Neural progenitor cell (in vitro differentiated cells): ENCODE measurements at places on chromosomes 4 and X. TPM values are rescaled to one million over a fixed set of nuclear protein-coding genes. Genes with fewer than 3 reads are reported as not detected.

DNA sequence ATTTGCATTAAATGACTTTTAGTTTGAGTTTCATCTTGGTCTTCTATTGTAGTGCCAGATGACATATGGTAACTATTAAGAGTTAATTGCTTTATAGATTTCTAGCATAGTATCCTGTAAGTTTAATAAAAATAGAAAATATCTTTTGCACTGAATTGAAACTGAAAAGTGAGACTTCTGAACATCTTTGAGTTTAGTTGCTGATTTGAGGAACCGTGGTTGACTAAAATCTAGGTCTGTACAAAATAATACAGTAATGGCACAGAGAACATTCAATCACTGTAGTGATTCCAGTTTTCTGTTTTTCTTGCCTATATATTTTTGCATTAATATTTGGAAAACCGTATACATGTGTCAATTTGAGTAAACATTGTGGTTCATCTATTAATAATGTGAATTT, 60.7 kb downstream of the SPATA4 start:
- no peak overlapping the region for H3K4me3 ChIP-seq
- no peaks in the 10 kb centered on the region for H3K4me1 ChIP-seq
- H3K27me3 ChIP-seq: no peaks in the 10 kb centered on the region
- no peak for DNase-seq
- H3K36me3 ChIP-seq: no peaks in the 10 kb centered on the region

GRCh38 chrX:148441387-148441786, 59.0 kb upstream of the AFF2 start:
- no peaks in the 10 kb centered on the region for H3K36me3 ChIP-seq
- peak; percentile 15 for DNase-seq
- no peaks in the 10 kb centered on the region for H3K27me3 ChIP-seq

DNA sequence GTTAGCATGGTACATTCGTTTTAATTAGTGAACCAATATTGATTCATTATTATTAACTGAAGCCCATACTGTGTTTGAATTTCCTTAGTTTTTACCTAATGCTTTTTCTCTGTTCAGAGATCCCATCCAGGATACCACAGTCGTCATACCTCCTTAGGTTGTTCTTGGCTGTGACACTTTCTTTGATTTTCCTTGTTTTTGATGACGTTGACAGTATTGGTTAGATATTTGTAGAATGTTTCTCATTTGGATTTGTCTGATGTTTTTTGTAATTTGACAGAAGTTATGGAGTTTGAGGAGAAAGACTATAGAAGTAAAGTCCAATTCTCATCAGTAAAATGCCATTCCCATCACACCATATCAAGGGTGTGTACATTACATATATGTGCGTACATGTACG, 16.2 kb upstream of the RAP2C start:
- H3K36me3 ChIP-seq: no peaks in the 10 kb centered on the region
- no peaks in the 10 kb centered on the region for H3K27me3 ChIP-seq
- no peaks in the 10 kb centered on the region for H3K4me1 ChIP-seq
- no peak overlapping the region for H3K27ac ChIP-seq
- H3K4me3 ChIP-seq: no peak overlapping the region

Gene APELA
- total RNA-seq: 10.9 and 15.0 TPM in 2 replicates

GRCh38 chr4:18529482-18529881, 507.9 kb upstream of the LCORL start:
- no peak for DNase-seq
- H3K4me1 ChIP-seq: no peaks in the 10 kb centered on the region
- no peak overlapping the region for H3K4me3 ChIP-seq
- no peaks in the 10 kb centered on the region for H3K27me3 ChIP-seq
- no peak overlapping the region for H3K27ac ChIP-seq
